ENCODE measurements at places on chromosomes 7 and 10. TPM values are rescaled to one million over a fixed set of nuclear protein-coding genes. Genes with fewer than 3 reads are reported as not detected.

DNA sequence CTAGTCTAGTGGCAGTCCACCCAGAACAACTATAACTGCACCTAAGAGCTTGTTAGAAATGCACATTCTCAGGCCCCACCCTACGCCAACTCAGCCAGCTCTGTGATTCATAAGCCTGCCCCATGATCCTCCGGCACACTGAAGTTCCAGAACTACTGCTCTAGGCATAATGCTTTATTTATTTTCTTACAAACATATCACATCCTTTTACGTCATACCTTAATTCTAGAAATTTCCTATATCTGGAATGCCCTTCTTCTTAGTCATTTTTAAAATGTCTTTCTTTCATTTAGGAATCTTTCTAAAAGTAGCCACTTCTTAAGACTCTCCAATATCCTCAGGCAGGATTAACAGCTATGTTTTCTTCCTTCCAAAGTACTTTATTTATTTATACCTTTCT is 480.1 kb downstream of the INHBA start:
- no peak for DNase-seq

DNA sequence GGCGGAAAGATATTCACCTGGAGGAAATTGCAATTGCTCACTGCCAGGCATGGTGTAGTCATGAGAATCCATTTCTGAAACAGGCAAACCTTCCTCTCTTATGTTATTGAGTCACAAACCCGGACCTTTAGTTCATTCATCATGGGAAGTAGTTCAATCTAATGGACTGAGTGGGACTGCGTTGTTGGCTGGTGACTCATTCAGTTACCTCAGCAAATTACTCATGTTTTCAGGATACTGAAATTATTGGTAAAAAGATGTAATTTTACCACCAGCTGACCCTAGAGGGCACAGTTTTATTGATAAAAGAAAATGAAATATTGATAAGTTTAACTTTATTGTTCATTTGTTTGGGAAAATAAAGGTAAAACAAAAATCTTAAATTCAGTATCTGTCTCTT is 1194.4 kb upstream of the SORCS1 start:
- DNase-seq, result no peak

Gene IRF5
- total RNA-seq, result not detected

Gene GLI3
- 2.9 TPM for total RNA-seq

DNA sequence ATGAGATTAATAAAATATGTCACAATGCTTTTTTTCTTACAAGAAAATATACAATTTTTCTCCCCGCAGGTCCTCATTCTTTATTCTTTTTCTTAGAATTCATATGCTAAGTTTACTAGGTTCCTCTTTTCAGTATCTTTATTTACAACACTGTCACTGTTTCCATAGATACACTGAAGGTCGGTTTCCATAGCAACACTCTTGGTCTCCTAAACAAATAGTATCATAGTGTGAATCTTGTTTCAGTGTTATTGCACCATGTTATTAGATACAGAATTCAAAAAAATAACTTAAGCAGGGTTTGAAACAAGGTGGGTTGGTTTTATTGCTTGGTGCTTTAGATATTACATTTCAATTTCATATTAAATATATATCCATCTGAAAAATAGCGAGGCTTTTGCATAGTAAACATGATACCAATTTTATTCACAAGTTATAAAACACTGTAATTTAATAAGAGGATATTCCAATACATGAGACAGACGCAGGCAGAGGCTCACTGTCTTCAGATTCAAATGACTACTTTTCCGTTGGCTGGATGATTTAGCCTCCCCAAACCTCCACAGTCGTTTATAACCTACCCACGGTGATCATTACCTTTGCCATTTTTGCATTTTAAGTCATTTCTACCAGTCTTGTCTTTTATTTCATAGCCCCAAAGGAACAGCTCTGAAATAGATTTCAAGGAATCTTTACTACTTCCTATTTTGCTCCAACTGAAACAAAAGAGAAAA is 88.9 kb upstream of the KLF6 start:
- DNase-seq, result no peak

All from glutamatergic neuron (in vitro differentiated cells).